ENCODE measurements at places on chromosomes 1 and 21.

DNA sequence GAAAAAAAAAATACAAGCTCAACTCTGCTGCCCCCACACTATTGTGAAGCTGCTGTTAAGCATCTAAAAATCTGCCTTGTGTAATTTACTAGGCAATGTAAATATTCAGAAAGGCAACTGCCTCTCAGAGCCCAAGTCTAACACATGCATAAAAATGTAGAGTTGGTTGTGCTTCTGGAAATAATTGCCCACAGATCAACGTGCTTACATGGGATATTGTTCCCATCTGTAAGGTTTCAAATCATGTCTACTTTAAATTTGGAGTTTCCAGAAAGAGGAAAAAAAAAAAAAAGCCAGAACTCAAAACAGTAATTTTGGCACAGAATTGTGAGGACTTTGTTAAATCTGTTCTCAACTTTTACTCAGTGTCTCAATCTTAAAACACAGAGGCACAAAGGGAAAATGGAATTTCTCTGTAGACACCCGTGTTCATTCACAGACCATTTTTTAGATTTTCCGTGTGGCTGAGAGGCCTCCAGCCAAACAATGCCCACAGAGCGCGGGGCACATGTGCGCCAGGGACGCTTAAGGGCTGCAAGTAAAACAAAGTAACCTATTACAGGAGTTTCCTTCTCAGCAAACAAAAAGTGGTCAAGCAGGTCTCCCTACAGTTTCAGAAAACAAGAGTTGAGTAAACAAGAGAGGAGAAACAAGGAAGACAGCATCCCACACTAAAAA lies 115.5 kb downstream of the RERE start:
- DNase-seq, result peak; percentile 32

DNA sequence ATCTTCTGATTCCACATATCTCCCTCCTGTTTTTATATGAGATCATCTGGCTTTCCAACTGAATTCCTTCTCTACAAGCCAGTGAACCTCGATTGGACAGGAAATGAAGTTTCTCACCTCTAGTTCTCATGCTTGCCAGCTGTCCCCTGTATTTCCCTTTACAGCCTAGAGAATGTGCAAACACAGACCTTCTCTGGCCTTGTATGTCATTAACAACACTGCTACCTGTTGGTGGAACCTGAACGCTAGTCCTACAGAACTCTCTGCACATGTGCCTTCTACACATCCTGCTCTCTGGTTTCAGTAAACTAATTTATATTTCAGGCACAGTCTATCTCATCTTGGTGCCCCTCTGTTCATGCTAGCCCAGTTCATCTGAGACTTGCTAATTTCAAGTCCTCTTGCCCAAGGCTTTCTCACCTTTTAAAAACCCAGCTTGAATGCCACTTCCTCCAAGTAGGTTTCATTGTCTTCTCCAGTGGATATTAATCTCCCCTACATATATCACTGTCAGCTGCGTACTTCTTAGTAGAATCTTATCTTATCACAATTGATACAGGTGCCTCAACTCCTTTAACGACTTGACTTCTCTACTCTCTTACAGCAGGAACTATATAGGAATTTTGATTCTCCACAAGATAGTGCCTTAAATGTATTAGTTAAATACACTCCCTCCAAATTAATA lies 549.9 kb downstream of the PLPP3 start:
- DNase-seq, result no peak

- no peak for DNase-seq
These were observed 114.1 kb downstream of the VPS13D start for GRCh38 chr1:12343823-12344487.

- no peak for DNase-seq
These were observed 492.2 kb upstream of the DAB1 start for GRCh38 chr1:57916041-57916440.

DNA sequence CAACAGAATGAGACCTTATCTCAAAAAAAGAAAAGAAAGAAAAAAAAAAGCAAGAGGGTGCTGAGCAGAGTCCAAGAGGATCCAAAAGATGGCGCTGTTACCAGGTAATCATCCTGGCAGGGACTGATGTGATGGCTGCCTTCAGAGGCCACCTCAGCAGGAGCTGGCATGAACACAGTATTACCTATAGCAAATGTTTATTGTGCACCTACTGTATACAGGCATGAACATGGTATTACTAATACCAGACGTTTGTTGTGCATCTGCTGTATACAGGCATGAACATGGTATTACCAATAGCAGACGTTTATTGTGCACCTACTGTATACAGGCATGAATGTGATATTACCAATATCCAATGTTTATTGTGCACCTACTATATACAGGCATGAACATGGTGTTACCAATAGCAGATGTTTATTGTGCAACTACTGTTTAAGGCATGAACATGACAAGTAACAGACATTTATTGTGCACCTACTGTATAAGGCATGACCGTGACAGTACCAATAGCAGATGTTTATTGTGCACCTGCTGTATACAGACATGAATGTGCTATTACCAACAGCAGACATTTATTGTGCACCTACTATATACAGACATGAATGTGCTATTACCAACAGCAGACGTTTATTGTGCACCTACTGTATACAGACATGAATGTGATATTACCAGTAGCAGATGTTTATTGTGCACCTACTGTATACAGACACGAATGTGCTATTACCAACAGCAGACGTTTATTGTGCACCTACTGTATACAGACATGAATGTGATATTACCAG lies 115.1 kb upstream of the TMEM51 start:
- peak; percentile 28 for DNase-seq

All from myocyte (in vitro differentiated cells).